ENCODE measurements at places on chromosomes 6 and 20.
A peak's percentile ranks its signal among the peaks of the same experiment; 100 is the strongest.

- ATAC-seq: no peak
Observed at GRCh38 chr20:5735845-5736510, 14.2 kb upstream of the SHLD1 start.

DNA sequence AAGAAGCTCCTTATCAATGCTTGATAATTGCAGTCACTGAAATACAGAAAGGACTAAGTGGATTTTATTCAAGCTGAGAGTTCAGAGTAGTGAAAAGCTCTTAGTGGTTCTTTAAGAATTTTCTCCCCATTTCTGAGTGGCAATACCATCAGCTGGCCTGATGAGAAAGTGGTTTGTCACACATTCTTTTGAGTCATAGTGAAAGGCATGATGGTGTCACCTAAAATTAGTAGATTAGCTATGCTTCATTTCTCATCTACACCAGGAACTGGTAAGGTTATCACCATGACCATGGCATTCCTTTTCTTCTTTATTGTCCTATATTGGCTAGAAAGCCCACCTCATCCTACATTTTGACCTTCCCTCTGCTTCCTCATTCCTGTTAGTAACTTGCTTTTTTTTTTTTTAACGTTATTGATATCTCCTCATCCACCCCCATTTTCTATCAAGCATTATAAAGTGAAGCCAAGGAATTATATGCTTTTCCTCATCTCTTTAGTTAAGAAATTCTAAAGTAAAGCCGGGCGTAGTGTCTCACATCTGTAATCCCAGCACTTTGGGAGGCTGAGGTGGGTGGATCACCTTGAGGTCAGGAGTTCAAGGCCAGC is 67.4 kb upstream of the LOC128125822 start:
- peak; percentile 38 for ATAC-seq

DNA sequence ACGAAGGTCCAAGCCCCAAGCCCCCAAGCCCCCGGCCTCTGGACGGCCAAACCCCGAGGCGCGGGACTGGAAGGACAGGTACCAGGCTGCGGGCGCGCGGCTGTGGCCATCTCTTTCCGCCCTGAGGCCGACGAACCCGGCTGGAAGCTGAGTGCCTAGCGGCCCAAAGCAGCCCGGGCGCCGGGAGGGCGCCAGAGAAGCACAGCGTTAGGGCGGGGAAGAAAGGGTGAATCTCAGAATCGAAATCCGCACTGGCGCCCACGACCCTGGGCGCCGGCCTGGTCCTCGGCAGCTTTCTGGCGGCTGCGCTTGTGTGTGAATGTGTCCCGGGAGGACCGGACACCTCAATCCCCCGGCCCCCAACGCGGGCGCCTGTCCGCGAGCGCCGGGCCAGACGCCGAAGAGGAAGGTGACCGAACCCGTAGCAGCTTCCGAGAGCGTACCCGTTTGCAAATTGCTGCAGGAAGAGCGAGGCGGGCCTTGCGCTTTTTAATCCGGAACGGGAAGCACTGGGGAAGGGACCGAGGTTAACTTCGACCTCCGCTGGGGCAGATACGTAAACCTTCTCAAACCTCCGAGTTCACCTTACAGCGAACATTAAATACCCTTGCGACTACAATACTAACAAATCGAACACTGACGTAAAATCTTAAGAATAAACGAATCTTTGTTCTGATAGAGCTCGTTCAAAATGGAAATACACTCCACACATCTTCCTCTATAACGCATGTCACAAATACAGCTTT is 2.9 kb downstream of the NRN1 start:
- ATAC-seq: no peak

GRCh38 chr6:18742406-18742805 is 355.3 kb downstream of the RNF144B start:
- no peak for ATAC-seq

DNA sequence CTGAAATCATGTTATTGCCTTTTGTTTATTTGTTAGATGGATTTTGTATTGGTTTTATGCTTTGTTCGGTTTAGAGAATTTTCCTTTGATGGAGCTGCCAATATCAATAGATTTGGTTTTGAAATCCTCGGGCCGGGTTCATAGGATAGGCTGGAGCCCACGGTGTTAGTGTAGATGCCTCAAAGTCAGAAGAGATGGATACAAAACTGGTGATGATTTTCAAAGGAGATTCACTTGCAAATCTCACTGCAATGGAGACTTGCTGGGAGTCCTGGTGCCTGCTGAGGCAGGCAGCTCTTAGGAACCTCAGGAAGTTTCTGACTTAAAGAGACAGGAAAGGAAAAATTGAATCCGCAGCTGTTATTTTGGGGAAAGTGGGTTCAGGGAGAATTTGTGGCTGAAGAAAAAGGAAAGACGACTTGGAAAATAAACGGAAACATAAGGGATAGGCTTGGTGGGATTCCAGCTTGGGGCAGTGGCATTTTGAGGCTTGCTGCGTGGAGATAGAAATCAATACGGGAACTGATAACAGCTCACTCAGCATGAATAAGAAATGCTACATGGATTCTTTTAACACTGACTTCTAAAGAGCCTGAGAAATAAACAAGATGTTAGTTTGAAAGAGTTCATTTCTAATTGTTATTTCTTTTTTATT is 241.6 kb downstream of the PHACTR1 start:
- ATAC-seq: no peak

- no peak for ATAC-seq
Observed at GRCh38 chr6:52407467-52407866, 12.7 kb upstream of the EFHC1 start.

Data from activated CD4-positive, CD25-positive, alpha-beta regulatory T cell treated with anti-CD3 and anti-CD28 coated beads, Interleukin-2, amount 50 U/mL, for 24 hours (primary cell).